ENCODE measurements at places on chromosomes 12 and 14. TPM values are rescaled to one million over a fixed set of nuclear protein-coding genes. Genes with fewer than 3 reads are reported as not detected.

DNA sequence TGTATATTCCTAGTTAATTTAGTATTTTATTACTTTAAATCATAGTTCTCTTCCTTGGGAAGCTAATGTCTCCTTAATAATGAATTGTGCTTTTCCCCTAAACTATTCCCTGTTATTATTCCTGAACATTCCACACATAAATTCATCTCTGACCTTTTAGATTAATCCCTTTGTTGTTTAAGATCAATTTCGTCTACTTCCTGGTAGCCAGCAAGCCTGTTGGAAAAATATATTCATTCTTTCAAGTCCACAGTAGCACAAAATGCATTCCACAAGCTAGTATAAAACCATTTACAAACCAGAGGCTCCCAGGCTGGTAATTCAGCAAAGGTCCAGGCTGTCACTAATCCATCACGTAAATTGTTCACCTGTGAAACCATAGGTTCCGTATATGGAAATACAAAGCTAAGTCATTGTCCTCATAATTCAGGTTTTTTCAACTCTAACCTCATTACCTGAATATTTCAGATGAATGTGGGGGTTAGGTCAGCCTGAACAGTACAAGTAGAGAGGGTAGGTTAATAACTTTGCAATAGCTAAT, 232.7 kb downstream of the SEC23A start:
- no peak for DNase-seq

DNA sequence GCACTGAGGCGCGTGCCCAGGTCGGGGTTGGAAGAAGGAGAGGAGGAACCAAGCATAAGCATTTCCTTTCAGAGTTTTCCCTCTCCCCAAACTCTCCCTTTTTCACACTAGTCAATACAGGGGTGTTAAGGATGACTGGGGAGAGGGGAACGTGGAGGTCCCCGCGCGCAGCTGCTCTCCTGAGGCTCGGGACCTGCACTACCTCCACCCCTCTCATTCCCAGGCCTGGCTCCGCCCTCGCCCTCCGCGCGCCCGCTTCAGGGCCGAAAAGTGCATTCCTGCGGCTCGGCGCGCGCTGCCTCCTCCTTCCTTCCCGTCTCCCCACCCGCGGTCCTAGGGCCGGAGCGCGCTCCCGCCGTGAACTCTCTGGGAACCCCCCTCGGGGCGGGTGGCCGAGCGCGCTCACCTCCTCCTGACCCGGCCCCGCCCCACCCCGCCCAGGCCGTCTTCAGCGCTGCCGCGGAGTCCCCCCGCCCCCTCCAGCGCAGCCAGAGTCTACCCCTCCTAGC, 11.3 kb downstream of the RARG start:
- peak; percentile 47 for DNase-seq

- no peak for DNase-seq
These were observed 1.5 kb upstream of the OTX2 start for GRCh38 chr14:56811593-56812363.

DNA sequence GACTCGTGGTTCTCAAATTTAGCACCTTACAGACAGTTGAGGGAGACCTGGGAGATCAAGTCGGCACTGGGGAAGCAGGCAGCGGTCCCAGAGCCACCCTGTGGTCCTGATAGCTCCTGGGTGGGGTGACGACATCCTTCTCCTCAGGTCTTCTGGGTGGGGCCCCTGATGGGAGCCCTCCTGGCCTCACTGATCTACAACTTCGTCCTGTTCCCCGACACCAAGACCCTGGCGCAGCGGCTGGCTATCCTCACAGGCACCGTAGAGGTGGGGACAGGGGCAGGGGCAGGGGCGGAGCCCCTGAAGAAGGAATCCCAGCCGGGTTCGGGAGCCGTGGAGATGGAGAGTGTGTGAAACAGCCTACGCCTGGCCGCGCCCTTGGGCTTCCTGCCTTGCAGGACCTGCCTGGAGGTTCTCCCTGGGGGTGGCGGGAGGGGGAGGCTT, 2.6 kb downstream of the AQP6 start:
- no peak for DNase-seq

DNA sequence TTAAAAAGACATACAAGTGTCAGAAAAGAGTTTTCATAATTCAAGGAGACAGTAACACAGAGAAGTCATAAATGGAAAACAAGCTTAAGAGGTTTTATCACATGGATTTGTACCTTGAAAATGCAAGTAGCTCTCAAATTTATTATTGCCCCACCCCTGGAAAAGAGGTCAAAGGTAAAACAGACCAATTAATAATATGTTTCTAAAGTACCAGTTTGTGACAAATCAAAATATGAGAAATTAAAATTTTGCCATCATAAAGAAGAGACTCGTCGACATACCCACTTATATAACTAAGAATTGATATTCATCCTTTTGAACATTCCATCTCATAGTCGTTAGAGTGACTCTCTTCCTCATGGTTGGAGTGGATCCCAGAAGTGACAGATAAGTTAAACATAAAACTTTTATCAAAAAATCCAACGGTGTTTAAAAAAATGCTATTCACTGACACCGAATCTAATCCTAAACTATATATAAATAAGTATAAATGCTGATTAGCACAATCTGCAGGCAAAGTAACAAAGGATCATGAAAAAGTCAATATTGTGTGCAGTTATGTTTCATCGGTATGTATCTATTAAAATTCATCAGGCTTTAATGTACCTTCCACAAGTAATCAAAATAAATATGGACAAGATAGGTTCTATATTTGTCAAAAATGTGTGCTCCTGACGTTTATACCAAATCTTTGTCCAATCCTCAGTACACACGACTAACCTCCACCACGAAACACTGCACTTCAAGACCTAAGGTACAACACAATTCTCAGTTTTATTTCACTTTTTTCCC, 2.3 kb downstream of the CORO1C start:
- DNase-seq, result no peak

- no peak for DNase-seq
These were observed 53.4 kb downstream of the ELK3 start for GRCh38 chr12:96247563-96247962.

GRCh38 chr12:5533368-5533767, 101.5 kb downstream of the NTF3 start:
- DNase-seq, result no peak

GRCh38 chr14:58488550-58488949, 61.0 kb downstream of the KIAA0586 start:
- DNase-seq, result no peak

DNA sequence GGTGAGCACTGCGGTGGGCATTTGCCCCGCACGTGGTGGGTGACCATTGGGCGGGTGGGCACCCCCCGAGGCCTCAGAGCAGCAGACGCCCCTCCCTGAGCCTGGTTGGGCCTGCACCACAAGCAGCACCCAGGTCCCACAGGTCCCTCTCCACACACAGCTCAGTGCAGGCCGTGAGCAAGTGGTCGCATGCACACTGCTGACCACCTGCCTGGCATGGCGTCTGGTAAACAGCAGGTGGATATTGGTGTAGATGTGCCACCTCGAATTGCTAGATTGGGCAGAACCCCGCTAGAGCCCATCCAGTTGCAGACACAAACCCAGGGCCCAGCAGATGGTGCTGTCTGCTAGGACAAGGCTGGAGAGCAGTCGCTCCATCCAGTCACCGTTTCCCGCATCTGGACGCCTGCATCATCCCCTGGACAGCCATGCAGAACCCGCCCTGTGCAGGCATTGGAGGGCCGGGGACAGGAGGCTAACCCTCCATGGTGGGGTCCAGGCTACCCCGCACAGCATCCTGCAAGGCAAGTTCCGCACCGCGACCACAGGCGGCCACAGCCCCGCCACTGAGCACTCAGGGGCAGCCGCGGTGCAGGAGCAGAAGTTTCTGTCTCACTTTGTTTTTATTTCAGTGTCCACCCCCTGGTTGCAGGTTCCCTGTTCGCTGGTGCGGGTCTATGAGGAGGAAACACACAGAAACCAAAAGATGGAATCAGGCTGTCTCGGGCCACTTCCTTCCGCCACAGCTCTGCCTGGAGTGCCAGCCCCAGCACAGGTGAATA, 45.6 kb upstream of the RIMBP2 start:
- DNase-seq, result no peak

DNA sequence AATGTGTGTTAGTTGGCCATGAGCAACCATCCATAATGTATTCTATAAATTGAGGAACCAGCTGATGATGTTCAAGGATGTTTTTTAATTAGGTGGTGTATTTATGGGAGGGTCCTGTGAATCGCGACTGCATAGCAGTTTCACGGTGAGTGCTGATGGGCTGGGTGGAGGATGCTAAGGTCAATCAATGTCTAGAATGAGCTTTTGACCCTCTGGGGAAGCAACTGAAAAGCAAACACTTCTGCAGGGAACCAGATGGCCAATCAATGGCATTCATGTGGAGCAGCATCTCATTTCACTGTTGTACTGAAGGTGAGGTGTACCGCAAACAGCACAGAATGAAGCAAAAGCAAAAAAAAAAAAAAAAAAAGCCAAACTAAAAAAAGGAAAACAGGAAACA, 676.1 kb upstream of the TMEM132C start:
- no peak for DNase-seq

DNA sequence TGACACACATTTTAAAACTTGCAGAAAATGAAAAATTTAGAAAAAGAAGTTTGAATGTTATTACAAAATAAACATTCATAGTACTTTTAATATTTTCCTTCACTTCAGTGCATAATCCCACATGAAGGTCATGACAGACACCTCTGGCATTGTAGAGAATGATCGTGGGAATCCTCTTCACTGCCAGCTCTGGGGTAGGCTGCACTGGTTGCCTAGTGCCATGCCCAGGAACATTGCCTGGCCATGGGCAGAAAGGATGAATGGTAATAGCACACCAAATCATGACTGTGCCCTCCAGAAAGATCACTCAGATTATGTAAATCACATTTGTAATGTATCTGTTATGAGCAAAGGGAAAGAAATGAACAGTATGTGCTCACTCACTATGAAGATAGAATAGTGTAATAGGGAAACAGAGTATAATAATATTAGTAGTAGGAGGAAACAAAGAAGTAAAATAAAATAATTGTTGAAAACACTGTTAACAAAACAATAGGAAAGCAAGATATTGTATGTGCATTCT, 161.6 kb downstream of the PLCZ1 start:
- no peak for DNase-seq

DNA sequence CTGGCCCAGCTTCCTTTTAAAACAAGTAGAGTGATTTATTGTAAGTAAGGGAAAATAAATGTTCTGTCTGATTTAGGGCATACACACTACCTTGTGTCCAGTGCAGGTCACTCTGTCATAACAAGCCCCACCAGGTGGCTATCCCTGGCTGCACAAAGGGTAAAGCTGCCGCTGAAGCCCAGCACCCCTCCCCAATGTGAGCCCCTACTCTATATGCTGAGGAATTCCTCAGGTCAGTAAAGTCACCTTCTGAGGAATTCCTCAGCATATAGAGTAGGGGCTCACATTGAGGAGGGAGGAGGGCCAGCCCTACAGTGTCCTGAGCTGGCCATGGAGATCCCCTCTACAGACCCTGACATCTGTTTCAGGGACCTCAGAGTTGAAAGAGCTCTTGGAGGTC, 67.2 kb downstream of the TBC1D30 start:
- DNase-seq, result no peak

DNA sequence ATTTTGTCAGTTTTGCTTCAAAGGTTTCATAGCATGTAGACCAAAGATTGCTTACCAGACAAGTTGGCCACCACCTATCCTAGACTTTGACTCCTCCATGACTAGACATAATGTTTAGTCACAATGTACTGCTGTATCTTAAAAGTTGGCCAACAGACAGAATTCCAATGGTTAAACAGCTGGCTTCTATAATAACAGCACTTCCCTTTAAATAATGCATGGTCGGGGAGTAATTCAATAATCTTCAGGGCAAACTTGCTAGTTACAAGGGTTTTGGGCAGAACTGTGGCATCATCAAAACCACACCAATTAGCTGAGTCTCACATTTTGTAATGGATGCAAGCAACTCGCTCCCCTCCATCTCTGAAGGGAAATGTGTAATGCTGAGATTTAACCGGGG, 56.9 kb downstream of the IGF1 start:
- DNase-seq, result no peak

- DNase-seq, result peak; percentile 11
These were observed 44.8 kb downstream of the CPSF6 start for GRCh38 chr12:69284131-69284530.

- DNase-seq, result peak; percentile 56
These were observed 7.5 kb upstream of the NID2 start for GRCh38 chr14:52076334-52076733.

DNA sequence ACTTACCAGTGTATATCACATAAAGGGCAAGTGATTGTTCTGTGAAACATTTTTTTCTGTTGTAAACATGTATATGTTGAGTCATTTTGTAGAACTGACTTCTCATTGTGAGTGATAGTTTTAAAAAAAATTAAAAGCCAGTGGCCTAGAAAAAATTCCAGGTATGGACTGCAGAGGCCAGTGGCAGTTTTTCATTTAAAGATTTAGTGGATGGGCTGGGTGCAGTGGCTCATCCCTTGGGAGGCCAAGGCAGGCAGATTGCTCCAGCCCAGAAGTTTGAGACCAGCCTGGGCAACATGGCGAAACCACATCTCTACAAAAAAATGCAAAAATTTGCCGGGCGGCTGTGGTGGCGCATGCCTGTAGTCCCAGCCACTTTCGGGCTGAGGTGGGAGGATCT, 84.7 kb upstream of the MDM1 start:
- DNase-seq, result no peak

DNA sequence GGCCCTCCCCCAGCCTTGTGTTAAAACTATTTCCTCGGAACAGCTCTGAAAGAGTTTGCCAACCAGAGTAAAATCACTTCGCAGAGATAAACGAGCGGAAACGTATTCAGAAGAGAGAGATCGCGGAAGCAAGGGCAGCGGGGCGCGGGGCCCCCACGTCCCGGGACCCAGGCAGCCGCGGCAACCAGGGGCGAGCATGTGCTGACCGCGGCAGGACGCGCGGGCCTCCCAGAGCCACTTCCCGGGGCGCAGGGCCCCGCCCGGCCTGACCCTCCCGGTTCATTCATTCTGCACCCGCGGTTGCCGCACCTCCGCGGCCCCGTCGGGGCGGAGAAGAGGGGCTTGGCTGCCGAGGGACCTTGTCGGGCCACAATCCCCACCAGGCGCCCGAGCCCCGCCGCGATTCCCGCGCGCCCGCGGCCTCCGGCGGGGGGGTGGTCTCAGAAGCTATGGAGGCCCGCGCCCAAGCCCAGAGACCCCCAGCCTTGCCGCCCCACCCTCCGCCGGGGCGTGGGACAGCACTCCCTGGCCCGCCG, 598 bp downstream of the UBE2N start:
- no peak for DNase-seq

Gene KCNH5
- total RNA-seq, result not detected

Gene MGST1
- total RNA-seq, result 18.5 TPM

Gene ATL1
- total RNA-seq, result 14.3 TPM

Gene KRT8
- total RNA-seq, result 175 TPM

Gene SALL2
- total RNA-seq, result 11.3 TPM

Gene LRFN5
- 0.41 TPM for total RNA-seq

Gene OASL
- 1.1 TPM for total RNA-seq

Data from thoracic aorta (tissue), 2 donors.